Body of pancreas (tissue), 4 donors: ENCODE measurements at places on chromosomes 13 and 19.

GRCh38 chr19:34273121-34273520, 18.8 kb downstream of the GARRE1 start:
- peaks cover 75% of the 10 kb centered on the region for H3K4me1 ChIP-seq
- DNase-seq, result no peak
- no peaks in the 10 kb centered on the region for H3K27me3 ChIP-seq
- no peak overlapping the region for H3K27ac ChIP-seq

DNA sequence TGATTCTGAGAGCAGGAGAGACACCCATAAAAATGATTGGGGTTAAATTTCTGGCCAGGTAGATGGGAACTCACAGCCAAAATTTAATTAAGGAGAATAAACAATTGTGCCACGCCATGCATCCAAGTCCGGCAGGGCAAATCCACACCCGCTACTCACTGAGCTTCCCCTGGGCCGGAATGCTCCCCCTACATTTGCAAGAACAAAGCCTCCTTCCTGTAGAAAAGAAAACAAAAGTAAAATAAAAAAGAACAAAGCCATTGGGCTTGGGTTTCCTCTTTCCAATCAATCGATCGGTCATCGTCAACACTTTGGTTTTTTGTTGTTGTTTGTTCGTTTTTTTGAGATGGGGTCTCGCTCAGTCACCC, 30.2 kb upstream of the TFDP1 start:
- H3K4me1 ChIP-seq, result no peaks in the 10 kb centered on the region
- no peaks in the 10 kb centered on the region for H3K36me3 ChIP-seq
- H3K4me3 ChIP-seq, result no peak overlapping the region
- H3K27me3 ChIP-seq, result no peaks in the 10 kb centered on the region
- H3K27ac ChIP-seq, result no peak overlapping the region
- DNase-seq, result no peak

- no peak for DNase-seq
- H3K27me3 ChIP-seq, result no peaks in the 10 kb centered on the region
- H3K4me3 ChIP-seq, result no peak overlapping the region
- no peak overlapping the region for H3K27ac ChIP-seq
- H3K36me3 ChIP-seq, result no peaks in the 10 kb centered on the region
- H3K4me1 ChIP-seq, result no peaks in the 10 kb centered on the region
Measured at GRCh38 chr13:40376296-40376849, 290.1 kb downstream of the FOXO1 start.

- H3K36me3 ChIP-seq, result peaks cover 10% of the 10 kb centered on the region
- H3K27ac ChIP-seq, result no peak overlapping the region
- H3K27me3 ChIP-seq, result no peaks in the 10 kb centered on the region
- peaks cover 8% of the 10 kb centered on the region for H3K4me1 ChIP-seq
Measured at GRCh38 chr13:110641055-110642015, 26.0 kb downstream of the NAXD start.

DNA sequence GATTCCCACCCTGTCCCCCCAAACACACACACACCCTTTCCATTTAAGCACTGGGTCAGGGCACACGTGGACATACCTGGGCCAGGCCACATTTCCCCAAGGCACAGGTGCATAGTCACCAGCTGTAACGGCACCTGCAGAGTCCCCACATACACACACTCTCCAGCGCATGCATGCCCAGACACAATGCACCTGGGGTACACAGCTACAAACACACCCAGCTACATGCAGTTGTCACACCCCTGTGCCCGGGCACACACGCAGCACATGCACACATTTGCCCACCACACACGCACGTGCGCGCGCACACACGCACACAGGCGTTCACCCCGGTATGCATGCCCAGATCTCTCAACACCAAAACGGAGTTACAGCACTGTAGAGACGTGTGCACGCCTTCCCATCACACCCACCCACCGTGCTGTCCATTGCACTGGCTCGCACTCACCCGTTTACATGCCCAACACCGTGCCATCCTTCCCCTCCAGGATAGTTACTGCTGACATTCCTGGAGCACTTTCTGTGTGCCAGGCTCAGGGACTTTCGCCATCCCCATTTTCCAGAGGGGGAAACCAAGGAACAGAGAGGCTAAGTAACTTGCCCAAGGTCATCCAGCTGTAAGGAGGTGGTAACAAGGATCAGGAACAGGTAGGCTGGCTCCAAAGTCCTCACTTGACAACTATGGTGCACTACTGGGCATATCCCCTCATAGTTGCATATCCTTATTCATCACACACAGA, 749 bp upstream of the SHANK1 start:
- no peak overlapping the region for H3K27ac ChIP-seq
- no peak for DNase-seq
- H3K4me3 ChIP-seq, result no peak overlapping the region
- H3K27me3 ChIP-seq, result no peaks in the 10 kb centered on the region

DNA sequence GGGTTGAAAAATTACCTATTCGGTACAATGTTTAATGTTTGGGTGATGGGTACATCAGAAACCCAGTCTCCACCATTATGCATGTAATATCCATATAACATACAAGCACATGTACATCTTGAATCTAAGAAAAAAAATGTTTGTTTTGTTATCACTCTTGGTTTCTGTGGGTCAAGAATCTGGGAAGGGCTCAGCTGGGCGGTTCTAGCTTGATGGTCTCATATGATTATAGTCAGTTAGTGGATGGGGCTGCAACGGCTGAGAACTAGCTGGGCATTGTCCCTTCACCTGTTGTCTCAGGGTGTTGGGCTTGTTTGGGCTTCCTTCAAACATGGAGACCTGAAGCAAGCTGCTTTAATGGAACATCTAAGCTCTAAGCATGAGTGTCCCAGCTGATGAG, 4.7 kb downstream of the ADGRE3 start:
- H3K27ac ChIP-seq, result no peak overlapping the region
- no peaks in the 10 kb centered on the region for H3K4me1 ChIP-seq
- H3K27me3 ChIP-seq, result no peaks in the 10 kb centered on the region
- H3K4me3 ChIP-seq, result no peak overlapping the region
- no peaks in the 10 kb centered on the region for H3K36me3 ChIP-seq
- no peak for DNase-seq

DNA sequence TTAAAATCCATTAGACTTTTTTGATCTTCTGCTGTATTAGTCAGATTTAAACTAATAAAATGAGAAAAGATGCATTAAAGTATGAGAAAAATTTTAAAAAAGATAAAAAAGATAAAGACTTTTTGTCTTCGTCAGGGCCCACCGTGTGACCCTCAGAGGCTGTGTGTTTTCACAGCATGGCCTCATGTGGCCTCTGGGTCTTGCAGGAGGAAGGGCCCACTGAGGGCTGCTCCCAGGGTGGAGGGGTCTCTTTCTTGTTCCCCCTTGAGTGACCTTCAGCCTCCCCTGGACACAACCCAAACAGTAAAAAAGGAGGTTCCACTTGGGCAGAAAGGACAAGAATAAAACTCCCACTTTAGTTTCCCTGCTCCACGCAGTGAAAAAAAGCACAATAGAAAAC, 57.1 kb upstream of the RANBP3 start:
- H3K4me3 ChIP-seq, result no peak overlapping the region
- H3K36me3 ChIP-seq, result no peaks in the 10 kb centered on the region
- H3K27ac ChIP-seq, result no peak overlapping the region
- H3K27me3 ChIP-seq, result no peaks in the 10 kb centered on the region
- no peak for DNase-seq

DNA sequence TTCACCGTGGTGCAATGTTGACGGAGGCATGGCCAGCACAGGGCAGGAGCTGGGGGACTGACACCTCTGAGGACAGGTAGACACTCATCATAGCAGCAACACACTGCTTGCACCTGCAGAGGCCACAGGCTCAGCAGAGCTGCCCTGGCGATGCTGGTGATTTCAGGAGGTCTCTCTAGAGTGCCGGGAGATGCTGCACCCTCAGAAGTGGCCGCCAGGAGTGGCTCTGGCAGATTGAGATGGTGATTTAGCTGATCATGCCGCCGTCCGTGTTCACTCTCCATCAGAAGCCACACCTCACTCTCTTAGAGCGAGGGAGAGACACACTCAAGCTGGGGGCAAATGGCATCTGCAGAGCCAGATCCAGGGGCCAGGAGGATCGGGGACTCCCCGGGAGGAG, 244.6 kb upstream of the SGCG start:
- no peaks in the 10 kb centered on the region for H3K4me1 ChIP-seq
- no peaks in the 10 kb centered on the region for H3K27me3 ChIP-seq
- H3K36me3 ChIP-seq, result no peaks in the 10 kb centered on the region
- DNase-seq, result no peak

DNA sequence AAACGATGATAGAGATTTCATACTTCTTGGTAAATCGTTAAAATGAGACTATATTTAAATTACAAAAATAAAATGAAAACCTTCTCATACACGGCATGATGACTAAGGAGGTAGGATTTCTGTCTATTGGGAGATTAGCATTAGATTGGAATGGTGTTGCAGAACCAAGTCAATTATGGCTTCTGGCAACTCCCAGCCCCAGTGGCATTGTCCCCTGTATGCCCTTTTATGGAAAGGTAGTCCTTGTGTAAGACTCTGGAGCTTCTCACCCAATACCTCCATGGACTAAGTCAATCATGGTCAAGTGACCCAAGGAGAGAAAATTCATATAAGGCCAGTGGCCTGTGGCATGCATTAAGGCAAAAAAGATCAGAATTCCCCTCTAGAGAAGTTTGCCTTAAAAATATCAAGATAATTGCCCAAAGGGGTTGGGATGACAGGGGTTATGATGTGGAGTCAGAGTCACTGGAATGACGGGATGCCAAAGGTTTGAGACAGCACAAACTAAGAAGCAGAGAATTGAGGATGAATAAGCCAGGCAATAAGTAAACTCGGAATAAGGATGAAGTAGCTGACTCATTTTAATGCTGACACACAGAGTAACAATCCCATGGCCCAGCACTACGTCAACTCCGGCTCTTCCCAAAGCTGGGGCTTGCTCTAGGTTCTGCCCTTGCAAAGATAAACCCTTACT, 57.8 kb upstream of the POSTN start:
- H3K4me1 ChIP-seq, result no peaks in the 10 kb centered on the region
- no peak overlapping the region for H3K4me3 ChIP-seq
- H3K27me3 ChIP-seq, result no peaks in the 10 kb centered on the region
- H3K27ac ChIP-seq, result no peak overlapping the region
- H3K36me3 ChIP-seq, result no peaks in the 10 kb centered on the region

DNA sequence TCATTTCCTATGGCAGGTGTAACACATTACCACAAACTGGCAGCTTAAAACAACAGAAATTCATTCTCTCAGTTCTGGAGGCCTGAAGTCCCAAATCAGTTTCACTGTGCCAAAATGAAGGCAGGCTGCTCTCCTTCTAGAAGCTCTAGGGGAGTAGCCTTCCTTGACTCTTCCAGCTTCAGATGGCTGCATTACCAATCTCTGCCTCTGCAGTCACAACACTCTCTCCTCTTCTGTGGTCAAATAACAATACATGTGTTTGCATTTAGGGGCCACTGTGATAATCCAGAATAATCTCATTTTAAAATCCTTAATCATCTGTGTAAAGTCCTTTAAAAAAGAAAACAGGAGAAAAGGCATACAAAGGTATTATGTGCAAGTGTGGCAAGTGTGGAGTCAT, 7.8 kb downstream of the DIAPH3 start:
- no peak overlapping the region for H3K27ac ChIP-seq
- no peaks in the 10 kb centered on the region for H3K36me3 ChIP-seq
- no peak for DNase-seq
- no peak overlapping the region for H3K4me3 ChIP-seq
- no peaks in the 10 kb centered on the region for H3K4me1 ChIP-seq
- H3K27me3 ChIP-seq, result no peaks in the 10 kb centered on the region

- no peak for DNase-seq
- H3K27ac ChIP-seq, result no peak overlapping the region
- no peak overlapping the region for H3K4me3 ChIP-seq
- H3K36me3 ChIP-seq, result no peaks in the 10 kb centered on the region
- H3K4me1 ChIP-seq, result no peaks in the 10 kb centered on the region
Measured at GRCh38 chr19:48020686-48021085, 23.2 kb downstream of the CABP5 start.

DNA sequence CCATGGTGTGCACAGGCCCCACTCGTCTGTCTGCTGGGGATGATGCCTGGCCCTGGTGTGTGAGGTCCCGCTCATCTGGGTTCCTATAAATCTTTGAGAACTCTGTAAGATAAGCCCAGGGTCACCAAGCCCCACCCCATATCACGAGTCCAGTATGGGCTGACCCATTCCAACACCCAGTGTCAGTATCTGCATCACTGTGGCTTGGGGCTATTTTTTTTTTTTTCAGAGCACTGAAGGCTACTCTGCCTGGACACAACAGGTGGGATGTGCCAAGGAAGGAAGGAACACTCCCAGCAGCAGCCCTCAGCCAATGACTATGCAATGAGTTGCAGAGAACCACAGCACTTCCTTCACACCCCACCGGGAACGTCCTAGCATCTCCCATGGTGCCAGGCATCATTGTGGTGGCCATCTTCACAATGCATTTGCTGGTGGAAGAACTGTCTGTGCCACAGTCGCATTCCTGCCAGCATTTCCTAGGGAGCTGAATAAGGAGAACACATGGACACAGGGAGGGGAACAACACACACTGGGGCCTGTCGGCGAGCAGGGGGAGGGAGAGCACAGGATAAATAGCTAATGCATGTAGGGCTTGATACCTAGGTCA, 83.1 kb upstream of the TSHZ3 start:
- no peaks in the 10 kb centered on the region for H3K36me3 ChIP-seq
- H3K4me1 ChIP-seq, result no peaks in the 10 kb centered on the region
- no peaks in the 10 kb centered on the region for H3K27me3 ChIP-seq
- H3K4me3 ChIP-seq, result no peak overlapping the region

- DNase-seq, result no peak
Measured at GRCh38 chr19:53965091-53965490, 2.4 kb downstream of the CACNG8 start.

DNA sequence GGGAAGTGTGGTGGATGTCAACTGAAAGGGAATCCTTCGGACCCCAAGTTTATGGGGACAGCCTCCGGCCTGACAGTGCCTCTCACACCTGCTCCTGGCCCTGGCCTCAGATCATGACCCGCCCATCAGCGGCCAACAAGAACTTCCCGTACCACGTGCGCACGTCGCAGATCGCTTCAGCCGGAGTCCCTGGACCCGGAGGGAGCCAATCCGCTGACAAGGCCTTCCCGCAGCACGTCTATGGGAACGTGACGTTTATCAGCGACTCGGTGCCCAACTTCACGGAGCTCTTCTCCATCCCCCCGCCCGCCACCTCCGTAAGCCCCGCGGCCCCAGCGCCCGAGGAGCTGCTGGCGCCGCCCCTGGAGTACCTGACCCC, 2.0 kb upstream of the MEGF8 start:
- no peak for DNase-seq
- H3K27ac ChIP-seq, result no peak overlapping the region
- H3K27me3 ChIP-seq, result no peaks in the 10 kb centered on the region
- H3K36me3 ChIP-seq, result no peaks in the 10 kb centered on the region
- peaks cover 37% of the 10 kb centered on the region for H3K4me1 ChIP-seq
- no peak overlapping the region for H3K4me3 ChIP-seq

DNA sequence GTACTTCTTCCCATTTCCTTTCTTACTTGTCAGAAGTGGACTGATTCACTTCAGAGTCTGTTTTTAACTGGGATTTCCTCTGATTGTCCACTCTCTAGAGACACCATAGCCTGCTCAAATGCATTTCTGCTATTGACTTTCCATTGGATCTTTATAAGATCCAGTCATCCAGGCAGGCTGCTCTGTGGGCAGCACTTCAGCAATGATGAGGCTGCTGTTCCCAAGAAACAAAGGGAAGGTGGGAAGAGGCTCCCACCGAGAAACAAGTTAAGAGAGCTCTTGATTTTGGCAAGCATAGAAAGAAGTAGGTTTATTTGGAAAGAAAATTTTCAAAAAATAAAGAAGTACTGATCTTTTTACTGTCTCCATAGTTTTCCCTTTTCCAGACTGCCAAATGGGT, 125.8 kb upstream of the STARD13 start:
- no peak for DNase-seq
- H3K27me3 ChIP-seq, result no peaks in the 10 kb centered on the region
- H3K27ac ChIP-seq, result no peak overlapping the region

GRCh38 chr13:109381546-109382180, 404.7 kb downstream of the IRS2 start:
- no peak overlapping the region for H3K4me3 ChIP-seq
- no peak for DNase-seq
- no peaks in the 10 kb centered on the region for H3K36me3 ChIP-seq
